ENCODE measurements at places on chromosomes 12 and 14.
A peak's percentile ranks its signal among the peaks of the same experiment; 100 is the strongest.

DNA sequence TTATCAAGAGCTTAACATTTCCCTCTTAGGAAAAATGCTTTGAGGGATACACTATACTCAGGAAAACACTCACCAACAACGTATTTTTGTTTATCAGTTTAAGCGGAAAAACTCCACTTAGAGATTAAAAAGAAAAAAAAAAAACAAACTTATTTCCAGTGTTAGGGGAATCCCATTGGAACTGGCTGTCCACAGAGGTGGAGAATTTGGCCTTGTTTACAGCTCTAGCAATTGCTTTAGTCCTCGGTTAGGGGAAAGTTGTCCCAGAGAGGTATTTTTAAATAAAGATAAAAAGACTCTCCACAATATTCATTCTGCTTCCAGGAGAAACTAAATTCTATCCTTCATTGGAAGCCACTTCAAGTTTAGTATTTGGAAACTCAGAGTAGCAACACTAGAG, 21.6 kb upstream of the BMP4 start:
- no peak for DNase-seq

DNA sequence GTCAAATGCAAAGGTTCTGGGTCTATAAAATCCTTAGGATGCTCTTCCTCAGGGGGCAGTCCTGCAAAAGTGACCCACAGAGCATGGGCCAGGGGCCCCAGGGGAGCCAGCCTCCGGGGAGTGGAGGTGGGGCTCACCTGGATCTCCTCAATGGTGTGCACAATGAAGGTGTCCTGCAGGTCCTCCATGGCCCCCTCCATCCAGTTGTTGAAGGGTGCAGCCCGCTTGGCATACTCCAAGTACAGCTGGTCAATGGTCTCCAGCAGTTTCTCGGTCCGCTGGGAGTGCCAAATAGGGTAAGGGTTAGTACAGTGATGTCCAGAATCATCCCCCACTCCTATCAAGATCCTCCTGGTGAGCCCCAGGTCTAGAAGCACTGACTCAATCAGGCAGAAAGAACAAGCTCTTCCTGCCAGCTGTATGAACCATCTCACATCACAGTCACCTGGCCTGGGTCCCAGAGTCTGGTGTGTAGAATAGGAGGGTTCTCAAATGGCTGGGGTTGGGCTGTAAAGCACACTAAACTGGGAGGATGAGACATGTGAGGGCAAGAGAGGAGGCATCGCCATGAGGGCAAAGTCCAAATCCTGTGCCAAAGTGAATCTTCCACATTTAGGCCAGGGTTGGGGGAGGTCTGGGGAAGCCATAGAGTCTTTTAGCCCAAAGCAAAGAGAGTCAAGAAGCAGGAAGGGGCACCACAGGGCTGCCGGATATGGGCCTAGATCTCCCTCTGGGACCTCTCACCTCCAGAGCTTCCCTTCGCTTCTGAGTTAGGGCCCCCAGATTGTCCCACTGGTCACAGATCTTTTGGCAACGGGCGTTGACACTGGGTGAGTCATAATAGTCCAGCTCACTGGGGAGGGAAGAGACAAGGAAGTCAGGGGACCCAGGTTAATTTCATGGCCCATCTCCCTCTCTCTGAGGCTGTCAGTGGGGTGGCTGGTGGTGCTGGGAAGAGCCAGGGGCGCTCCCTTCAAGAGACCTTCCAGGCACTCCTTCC, 91.5 kb upstream of the ZFP36L1 start:
- DNase-seq: no peak

DNA sequence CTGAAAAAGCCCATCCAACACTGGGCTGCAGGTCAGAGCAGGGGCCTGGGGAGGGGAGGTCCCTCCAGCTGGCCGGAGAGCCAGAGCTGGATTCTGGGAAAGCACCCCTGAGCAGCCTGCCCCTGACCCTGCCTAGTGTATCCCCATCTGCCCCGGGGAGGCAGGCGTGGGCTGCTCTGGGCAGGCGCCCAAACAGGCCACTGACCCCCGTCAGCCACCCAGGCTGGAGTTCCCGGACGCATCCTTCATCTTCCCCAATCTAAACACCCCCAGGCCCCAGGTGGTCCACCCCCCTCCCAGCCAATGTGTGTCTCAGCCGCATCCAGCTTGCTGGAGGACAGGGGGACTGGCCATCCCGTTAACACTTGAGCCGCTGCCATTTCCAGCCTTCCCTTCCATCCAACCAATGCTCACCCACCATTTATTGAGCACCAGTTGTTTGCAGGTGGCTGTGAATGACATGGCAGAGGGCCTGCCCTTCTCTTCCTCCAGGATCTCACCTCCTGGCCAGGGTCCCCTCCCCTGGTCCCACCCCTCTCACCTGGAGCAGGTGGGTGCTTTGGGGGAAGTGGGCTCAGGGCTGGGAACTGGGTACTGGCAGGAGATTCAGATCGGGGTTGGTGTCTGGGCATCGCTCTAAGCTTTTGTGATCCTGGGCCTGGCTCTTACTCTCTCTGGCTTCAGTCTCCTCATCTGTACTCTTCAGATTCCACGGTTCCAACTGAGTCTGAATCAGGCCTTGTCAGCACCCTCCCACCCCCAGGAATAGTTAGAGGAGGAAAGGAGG, 743 bp upstream of the DTX1 start:
- no peak for DNase-seq

GRCh38 chr14:65260786-65261185, 151.7 kb upstream of the FUT8 start:
- DNase-seq: no peak

GRCh38 chr14:63214417-63215196, 10.4 kb downstream of the RHOJ start:
- DNase-seq: no peak

- DNase-seq: no peak
Observed at GRCh38 chr14:92510972-92511371, 2.6 kb upstream of the RIN3 start.

DNA sequence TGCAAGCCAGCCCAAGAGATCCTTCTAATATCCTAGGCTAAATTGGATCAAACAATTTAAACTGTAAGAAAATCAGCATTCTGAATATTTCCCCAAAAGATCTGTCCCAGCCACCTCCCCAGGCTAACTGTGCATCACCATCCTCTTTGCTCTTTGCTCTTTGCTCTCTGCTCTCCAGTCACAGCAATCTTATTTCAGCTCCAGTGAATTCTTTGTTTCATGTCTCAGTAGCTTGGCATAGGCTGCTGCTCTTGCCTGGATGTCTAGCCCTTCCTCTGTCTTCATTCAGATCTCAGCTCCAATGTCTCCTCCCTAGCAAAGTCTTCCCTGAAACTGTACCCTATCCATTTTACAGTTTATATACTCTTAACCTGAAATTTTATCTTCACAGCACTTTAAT, 399.8 kb upstream of the USP15 start:
- DNase-seq: no peak

GRCh38 chr14:105146181-105146975, 22.2 kb downstream of the JAG2 start:
- DNase-seq: no peak

DNA sequence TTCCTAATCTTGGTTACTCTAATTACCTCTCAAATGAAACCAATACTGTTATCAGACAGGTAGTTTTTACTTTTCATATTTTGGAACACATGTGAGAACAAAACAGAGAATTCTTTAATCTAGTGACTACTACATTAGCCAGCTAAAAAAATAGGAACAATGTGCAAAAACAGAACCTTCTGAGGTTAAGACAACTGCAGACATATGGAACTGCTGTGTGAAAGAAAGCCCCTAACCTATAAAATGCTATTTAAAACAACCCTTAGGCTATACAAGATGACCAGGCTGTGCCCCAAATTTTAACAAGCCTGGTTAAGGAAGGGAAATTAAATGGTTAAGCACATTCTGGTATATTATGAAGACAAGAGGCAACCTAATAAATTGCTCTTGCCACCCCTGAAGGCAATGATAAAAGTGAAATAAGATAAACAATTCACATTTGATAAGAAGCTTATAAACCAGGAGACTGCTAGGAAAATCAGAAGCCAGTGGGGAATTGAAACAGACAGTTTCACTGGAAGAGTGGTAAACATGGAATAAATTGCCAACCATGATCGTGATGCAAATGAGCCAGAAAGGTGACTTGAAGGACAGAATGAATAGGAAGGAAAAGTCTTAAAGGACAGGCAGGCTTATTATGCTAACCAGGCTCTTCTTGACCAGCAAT, 7.4 kb downstream of the GTSF1 start:
- no peak for DNase-seq

- DNase-seq: no peak
Observed at GRCh38 chr14:38044710-38045109, 163.0 kb upstream of the SSTR1 start.

DNA sequence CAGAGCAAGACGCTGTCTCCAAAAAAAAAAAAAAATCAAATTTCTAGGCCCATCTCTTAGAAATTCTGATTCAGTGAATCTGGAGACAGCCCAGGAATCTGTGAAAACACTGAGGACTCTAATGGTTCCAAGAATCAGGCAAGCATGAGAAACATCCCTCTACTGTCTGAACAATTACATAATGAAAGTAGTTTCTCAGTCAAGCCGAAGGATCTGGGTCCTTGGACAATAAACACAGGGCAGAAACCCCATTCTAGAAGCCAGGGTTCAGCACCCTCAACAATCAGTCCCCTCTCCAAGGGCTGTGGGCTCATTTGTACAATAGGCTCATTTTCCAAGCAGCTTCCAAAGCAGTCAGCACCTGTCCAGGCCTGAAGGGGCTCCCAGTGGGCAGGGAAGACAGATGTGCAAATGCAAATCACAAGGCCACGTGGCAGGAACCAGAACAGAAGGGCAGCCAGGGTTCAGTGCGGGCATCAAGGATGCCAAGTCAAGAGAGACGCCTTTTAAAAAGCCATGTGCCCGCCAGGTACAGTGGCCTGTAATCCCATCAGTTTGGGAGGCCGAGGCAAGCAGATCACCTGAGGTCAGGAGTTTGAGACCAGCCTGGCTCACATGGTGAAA, 96.1 kb downstream of the KSR2 start:
- DNase-seq: no peak

- no peak for DNase-seq
Observed at GRCh38 chr12:116659771-116660481, 77.9 kb downstream of the SPRING1 start.

DNA sequence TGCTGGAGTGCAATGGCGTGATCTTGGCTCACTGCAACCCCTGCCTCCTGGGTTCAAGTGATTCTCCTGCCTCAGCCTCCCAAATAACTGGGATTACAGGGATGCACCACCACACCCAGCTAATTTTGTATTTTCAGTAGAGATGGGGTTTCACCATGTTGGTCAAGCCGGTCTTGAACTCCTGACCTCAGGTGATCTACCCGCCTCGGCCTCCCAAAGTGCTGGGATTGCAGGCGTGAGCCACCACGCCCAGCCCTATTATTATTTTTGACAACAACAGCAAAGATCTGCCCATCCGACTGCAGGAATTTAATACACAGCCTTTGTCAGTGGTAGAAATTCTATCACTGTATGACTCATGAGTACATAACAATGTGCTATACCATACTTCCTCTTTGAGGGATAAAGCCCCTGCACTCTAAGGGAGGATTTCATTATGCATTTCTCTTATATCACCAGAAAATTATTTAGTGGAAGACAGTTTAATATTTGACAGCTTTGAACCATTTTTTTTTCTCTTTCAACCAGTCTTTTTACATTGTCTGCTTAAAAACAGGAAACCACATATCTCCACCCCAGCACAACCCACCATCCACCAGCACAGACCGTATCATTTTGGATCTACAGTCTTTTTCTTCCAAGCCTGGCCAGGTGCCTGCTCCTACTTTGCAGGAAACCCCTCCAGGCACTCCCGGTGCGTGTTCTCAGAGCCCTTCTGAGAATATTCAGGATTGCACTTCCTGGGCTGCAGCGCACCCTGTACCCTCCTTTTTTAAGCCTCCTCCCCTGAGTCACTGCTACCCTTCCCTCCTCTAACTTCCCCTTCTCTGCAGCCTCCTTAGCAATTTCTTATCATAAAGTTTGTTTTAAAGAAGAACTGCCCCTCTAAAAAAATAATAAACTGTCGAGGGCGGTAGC, 594 bp downstream of the ARHGDIB start:
- DNase-seq: peak; percentile 83

DNA sequence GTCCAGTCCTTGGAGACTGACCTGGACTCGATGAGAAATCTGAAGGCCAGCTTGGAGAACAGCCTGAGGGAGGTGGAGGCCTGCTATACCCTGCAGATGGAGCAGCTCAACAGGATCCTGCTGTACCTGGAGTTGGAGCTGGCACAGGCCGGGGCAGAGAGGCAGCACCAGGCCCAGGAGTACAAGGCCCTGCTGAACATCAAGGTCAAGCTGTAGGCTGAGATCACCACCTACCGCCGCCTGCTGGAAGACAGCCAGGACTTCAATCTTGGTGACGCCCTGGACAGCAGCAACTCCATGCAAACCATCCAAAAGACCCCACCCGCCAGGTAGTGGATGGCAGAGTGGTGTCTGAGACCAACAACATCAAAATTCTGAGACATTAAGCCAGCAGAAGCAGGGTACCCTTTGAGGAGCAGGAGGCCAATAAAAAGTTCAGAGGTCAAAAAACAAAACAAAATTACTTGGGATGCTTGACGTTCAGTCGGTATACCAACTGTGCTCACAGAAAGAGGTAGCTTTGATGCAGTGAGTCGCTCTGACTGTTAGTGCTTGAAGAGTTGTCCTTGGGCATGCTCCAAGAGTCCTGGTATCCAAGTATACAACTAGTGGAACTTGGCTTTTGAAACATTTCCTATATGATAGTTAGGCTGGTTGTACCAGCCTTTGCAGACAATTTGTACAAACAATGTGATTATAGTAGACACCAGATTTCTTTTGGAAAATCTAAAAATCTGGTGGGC, 4.8 kb downstream of the MED6 start:
- no peak for DNase-seq

DNA sequence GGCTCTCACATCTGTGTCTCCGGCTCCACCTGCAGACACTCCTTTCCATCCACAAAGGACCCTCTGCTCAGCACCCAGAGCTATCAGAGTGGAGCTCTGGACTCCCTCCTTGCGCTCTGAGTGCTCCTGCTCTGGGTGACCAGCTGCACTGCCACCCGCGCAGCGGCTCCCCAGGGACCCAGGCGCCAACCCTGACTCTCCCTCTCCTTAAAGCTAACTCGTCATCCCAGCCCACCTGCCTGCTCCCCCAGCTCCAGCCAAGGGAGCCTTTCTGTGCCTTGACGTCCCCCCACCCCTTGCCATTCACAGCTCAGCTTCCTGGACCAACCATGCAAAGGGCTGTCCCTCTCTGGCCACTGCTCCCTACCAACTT, 99.0 kb downstream of the SETD3 start:
- DNase-seq: no peak

GRCh38 chr12:94704452-94705306, 54.3 kb upstream of the TMCC3 start:
- DNase-seq: no peak

- DNase-seq: no peak
Observed at GRCh38 chr12:125487336-125487735, 422.1 kb downstream of the AACS start.
